ENCODE measurements at places on chromosomes 11 and 22.

DNA sequence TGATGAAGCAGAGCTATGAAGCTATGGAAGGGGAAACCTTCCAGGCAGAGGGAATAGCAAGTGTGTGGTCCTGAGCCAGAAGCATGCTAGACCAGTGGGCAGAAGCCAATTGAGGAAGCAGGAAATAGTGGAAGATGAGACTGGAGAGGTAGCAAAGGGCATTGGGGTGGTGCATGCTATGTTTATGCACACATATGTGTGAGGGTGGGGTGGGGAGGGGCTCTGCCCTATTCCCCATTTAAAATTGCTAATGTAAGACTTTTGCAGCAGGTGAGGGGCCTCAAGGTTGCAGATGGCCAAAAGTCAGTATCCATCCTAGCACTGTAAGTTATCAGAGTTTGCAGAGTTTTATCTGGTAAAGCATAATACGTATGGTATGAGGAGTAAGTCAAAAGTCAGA lies 626.6 kb upstream of the KIRREL3 start:
- no peak for DNase-seq

DNA sequence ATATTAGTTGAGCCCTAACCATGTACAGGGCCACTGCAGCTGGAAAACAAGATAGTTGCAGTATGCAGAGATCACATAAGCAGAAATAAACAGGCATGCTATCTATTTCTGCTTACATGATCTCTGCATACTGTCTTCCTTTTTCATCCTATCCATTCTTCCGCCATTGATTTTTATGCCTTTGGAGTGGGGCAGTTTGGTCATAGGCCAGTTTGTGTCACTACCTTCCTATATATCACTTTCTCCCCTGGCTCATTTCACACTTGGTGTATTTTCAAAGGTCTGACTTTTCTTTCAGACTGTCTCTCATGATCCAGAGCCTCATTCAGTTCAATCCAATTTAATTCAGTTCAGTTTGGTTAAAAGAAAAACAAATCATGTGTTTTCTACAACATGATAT lies 829.6 kb downstream of the KCNA4 start:
- no peak for DNase-seq

DNA sequence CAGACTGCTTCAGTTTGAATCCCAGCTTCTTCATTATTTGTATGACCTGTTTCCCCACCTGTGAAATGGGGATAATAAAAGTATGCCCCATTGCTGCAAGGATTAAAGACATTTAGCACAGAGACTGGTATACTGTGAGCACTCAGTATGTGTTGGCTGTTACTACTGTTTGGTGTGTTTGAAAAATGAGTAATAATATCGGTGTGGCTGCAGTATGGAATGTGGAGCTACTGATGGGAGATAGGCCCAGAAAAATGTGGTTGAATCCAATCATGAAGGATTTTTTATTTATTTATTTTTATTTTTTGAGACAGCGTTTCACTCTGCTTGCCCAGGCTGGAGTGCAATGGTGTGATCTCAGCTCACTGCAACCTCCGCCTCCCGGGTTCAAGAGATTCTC lies 9.1 kb upstream of the C1QTNF4 start:
- DNase-seq = no peak

GRCh38 chr11:74927496-74927895 lies 21.4 kb downstream of the XRRA1 start:
- no peak for DNase-seq

GRCh38 chr22:17232406-17232805 lies 13.2 kb upstream of the ADA2 start:
- no peak for DNase-seq

DNA sequence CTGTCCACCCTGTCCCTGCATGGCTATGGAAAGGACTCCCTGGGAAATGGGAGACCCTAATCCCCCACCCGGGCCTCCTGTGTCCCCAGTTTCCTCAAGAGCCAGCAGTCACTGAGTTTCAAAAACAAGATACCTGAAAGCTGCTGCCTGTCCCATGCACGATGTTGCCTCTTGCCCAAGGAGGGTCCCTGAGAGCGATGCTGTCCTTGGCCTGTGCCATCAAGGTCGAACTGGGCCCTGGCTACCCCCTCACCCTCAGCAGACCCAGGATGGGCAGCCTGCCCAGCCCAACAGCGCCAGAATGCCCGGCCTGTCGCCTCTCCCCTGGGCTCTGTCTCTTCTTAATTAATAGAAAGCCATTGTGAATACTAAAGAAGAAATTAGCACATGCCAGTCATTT lies 104.5 kb upstream of the LMO1 start:
- DNase-seq = no peak

DNA sequence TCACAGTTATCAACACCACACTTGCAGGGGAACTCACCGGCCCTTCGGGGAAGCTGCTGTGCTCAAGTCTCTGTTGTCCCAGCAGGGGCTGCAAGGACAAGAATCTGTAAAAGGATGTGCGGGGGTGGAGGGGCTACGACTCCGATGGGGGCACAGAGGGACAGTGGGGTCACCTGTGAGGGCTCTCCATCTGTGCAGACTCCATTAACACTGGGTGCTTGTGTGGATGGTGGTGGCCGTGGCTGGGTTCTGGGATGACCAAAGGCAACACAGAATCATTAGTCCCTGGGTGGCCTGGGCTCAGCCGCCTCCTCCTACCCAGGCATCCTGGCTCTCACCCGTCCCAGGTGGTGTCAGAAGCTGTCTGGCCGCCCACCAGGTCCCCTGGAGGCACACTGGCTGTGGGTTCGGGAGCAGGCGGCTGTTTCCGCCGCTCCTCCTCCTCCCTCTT lies 10.2 kb upstream of the RBM4B start:
- no peak for DNase-seq

- no peak for DNase-seq
These were observed 79.5 kb upstream of the SLC25A18 start for GRCh38 chr22:17483688-17484372.

- DNase-seq = no peak
These were observed 119.1 kb upstream of the NCAM1 start for GRCh38 chr11:112842151-112842550.

- no peak for DNase-seq
These were observed 18.9 kb upstream of the INSC start for GRCh38 chr11:15095736-15096228.

DNA sequence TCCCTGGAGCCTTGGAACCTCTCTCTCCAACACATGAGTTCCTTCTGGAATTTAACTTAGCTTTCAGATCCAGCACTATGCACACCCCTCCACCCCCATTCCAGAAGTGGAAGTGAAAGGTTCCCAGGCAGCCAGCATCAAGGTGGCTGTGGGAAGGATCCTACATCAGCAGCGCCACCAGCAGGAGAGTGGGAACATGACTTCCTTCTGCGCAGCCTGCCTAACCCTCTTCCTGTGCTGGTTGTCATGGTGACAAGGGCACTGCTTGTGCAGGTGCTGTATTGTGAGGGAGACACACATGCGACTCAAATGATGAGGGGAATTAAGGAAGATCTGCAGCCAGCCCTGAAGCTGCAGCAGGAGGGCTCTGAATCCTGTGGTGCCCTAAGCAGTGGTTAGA lies 904.5 kb upstream of the API5 start:
- DNase-seq = no peak

DNA sequence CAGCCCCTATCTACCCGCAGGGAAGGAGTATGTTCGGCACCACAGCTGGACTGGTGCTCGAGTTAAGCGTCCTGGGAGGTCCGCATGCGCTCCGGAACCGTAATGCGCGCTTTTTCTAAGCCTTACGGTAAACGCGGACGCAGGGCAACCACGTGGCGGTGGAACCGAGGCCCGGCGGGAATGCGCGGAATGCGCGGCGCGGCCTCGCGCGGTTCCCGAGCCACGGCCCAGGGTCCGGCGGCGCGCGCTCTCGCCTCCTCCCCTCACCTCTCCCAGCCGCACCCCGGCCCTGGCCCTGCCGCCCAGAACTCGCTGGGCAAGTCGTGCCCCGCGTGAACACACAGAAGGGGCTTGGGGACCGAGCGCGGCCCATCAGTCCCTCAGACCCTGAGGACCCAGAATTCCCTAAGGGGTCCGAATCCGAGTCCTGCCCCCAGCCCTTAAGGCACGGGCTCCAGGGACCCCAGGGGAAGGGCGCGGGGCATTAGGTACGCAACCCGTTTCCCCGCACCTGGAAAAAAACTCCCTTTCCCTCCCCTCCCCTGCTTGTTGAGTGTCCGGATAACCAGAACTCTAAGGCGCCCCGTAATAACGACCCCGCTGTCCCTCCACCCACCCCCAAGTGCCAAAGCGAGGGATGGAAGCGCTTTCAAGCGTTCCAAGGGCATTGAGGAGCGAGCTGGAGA lies 4.3 kb upstream of the CCND1 start:
- DNase-seq = no peak

GRCh38 chr11:102047305-102047924 lies at the start of gene CFAP300:
Gene CFAP300 (plus strand): TSS chr11:102047437. CDS start chr11:102047471, 34 bp downstream.
- DNase-seq = peak; percentile 39

DNA sequence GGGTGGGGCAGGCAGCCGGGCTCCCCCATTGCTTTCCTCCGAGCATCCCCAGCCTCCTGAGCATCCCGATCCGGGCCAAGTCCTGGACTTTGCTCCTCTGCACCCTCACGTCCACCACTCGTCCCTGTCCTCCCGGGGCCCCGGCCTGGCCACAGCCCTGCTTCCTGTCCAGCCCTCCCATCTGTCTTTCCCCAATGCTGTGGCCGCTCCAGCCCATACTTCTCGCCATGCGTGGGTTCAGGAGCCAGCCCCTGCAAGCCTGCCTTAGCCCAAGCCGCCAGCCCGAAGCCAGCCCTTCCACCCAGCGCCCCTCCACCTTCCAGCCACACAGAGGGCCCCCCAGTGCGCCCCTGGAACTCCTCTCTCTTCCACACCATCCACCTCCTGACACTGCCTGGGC lies 23.8 kb downstream of the MRPL23 start:
- DNase-seq = no peak
